GM12891 (cell line): ENCODE measurements at places on chromosomes 2 and 18.

GRCh38 chr2:36246320-36246990 is 109.1 kb upstream of the CRIM1 start:
- DNase-seq = no peak

GRCh38 chr2:234768608-234769196 is 183.1 kb upstream of the SH3BP4 start:
- DNase-seq = no peak

- DNase-seq = no peak
These were observed 58.1 kb upstream of the ALPP start for GRCh38 chr2:232320443-232320803.

DNA sequence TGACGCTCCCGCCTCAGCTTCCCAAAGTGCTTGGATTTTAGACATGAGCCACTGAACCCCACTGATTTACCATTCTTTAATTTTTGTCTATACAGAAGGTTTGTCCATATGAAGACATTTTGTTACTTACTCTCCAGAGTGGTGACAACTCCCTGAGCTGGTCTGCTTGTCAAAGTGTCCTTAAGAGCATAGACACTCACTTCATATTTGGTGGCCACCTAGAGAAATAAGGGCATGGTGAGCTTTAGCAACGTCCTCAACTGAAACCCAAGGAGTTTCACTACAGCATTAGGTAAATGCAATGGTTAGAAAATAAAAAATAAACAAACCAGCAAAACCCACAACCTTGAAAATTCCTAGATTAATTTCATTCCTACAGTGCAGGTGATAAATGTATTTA is 57.8 kb downstream of the FN1 start:
- DNase-seq = no peak

DNA sequence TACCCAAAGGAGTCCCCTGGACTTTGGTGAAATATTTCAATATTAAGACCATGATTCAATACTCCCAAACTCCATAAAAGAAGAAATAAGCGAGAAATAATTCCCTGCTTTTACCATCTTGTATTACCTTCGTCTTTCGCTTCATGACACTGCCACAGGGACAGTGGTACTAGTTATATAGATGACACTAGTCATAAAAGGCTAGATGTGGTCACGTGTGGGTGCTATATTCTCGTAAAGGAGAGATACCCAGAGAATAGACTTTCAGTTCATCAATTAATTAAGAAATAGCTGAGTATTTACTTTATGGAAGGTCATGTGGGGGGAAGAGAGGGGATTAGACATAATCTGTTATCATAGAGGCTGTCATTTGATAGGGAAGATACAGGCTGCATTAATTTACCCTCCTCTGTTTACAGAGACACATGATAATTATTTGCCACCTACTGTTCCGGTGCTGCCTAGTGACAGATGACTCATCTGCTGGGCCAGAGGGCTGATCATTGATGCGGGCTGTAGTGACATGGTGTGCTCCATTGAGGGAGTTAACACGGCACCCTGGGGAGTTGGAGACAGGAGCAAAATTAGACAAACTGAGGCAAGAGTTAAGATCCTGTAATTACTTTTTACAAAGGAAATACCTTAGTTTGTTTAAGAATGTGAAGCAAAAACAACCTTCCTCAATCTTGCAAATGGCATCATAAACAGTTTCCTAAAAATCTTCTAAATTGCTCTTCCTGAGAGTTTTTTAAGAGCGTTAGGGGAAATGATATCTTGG is 78.2 kb upstream of the ITGB6 start:
- no peak for DNase-seq

GRCh38 chr2:158718851-158719250 is 76.3 kb upstream of the DAPL1 start:
- no peak for DNase-seq

DNA sequence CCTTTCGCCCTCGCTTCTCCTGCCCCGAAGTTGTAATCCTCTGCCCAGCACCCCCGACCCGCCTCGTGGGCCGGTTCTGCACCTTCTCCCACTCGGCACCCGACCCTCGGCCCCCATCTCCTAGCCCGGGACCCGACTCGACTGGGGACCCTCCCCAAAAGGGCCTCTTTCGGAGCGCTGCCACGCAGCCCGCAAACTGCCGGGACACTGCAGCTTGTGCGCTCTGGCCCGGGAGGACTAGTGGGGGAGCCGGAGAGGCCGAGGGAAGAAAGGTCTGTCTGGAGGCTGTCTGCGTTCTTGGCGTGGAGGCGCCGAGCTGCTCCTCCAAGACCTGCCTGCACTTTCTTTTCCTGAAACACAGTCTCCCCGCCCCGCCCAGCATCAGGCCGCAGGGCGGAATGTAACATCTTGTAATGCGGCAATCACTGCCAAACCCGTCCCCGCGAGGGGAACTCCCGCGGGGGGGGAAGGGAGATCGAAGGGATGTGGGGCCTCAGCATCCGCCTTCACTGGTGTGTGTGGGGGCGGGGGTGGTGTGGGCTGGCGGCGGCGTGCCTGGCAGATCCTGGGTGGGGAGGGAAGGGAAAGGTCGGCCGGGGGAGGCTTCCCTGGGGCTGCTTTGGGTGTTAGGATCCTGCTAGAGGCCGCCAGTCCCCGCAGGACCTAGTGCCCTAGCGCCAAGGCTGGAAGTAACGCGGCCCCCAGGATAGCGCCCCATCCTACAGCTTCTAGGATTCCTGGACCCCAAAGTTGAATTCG is 7.4 kb downstream of the DLX2 start:
- DNase-seq = no peak

- no peak for DNase-seq
These were observed 94.4 kb upstream of the ASAP2 start for GRCh38 chr2:9112079-9112721.

DNA sequence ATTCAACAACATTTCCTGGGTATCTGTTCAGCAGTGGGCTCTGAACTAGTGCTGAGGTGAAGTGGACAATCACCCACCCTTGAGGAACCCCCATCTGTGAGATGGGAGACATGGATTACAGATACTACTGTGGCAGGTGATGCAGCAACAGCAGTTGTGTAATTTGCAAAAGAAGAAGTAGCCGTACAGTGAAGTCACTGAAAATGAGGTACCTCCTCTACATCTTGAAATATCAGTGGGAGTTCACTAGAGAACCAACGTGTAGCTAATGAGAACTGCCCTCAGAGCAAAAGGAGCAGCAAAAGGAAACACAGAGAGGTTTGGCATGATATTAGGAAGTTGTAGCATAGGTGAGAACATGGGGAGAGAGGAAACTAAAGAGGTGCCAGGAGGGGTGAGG is 41.3 kb downstream of the VSNL1 start:
- no peak for DNase-seq

GRCh38 chr2:172513935-172514586 is 41.8 kb upstream of the PDK1 start:
- DNase-seq = no peak

DNA sequence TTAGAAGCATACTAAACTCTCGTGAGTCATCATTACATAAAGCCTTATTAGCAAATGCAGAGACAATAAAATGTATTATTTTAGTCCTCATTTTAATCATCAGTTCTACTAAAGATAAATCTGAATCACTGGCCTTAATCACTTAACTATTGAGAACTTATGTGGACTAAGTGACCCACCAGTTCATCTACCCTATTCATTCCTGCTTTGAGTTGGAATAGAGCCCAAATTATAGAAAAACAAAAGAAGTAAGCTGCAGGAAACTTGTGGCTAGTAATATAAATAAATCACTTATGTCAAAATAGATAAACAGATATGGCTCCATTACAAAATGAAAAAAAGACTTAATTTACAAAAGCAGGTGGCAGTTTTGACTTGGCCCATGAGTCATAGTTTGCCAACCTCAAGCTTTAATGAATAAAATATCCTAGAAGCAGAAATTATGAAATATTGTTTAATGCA is 851.8 kb upstream of the CRIM1 start:
- no peak for DNase-seq

GRCh38 chr18:40577981-40578365 is 1377.1 kb upstream of the PIK3C3 start:
- DNase-seq = no peak

- DNase-seq = no peak
These were observed 217.1 kb downstream of the ZNF521 start for GRCh38 chr18:25134861-25135260.

GRCh38 chr2:207729465-207729998 is 18.1 kb downstream of the CCNYL1 start:
- DNase-seq = no peak

DNA sequence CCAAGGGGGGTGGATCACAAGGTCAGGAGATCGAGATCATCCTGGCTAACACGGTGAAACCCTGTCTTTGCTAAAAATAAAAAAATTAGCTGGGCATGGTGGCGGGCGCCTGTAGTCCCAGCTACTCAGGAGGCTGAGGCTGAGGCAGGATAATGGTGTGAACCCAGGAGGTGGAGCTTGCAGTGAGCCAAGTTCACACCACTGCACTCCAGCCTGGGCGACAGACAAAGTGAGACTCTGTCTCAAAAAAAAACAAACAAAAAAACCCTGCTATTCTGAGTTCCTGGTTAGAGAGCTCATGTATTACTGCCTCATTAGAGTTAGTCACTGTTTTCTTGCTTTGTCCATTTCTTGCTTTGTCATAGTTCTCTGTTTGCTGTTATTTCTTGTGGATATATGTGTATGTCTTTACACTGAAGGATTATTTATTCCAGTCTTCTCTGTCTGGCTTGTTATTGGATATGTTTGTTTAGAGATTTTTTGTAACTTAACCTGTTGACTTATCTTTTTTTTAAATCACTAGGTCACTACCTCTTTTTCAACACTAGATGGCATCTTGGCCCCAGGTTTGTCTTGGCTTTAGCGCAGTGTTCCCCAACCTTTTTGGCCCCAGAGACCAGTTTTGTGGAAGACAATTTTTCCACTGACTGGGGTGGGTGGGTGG is 17.0 kb downstream of the TTLL4 start:
- no peak for DNase-seq
